ENCODE measurements at places on chromosomes 7 and 10. TPM values are rescaled to one million over a fixed set of nuclear protein-coding genes. Genes with fewer than 3 reads are reported as not detected.

The ZNF727 gene
- total RNA-seq: 12.1 TPM

DNA sequence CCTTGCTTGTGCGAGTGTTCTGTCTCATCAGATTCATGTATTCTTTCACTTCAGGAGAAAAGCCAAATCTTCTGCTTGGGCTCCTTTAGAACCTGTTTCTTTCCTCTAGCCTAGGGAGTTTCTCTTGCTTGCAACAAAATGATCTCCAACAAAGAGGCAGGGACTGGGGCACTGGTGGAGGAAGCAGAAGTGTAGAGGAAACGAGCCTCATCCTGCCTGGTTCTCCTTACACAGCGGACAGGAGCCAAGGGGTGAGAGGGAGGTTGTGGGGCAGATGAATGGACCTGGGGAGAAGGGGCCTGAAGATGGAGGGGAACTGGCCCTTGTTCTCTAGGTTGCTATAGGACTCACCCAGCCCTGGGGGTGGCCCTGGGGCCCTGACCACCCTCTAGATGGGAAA, 141.1 kb downstream of the PKD1L1 start:
- DNase-seq: no peak
- no peaks in the 10 kb centered on the region for H3K27me3 ChIP-seq
- no peak overlapping the region for H3K27ac ChIP-seq
- no peaks in the 10 kb centered on the region for H3K36me3 ChIP-seq

DNA sequence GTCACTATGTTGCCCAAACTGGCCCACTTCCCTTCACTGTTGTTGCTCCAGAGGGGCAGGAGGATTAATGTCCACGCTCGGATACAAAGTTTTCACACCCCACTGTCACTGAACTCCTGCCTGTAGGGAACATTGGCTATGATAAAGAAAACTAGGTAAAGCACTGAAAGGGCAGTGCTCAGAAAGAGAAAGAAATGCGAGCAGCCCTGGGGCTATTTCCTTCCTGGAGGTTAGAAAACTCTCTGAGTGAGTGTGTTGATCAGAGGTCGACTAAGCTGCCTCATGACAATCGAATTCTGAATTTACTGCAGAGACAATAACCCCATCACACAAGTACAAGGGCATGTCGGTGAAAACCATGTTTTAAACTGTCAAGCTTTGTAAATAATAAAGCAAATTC, 227.2 kb upstream of the PITRM1 start:
- H3K27me3 ChIP-seq: no peaks in the 10 kb centered on the region
- H3K27ac ChIP-seq: no peak overlapping the region
- H3K4me1 ChIP-seq: no peaks in the 10 kb centered on the region
- H3K4me3 ChIP-seq: no peak overlapping the region
- DNase-seq: no peak

The SLC29A3 gene
- total RNA-seq: 8.1 TPM

- peak; percentile 30 for DNase-seq
- H3K4me3 ChIP-seq: no peak overlapping the region
- no peaks in the 10 kb centered on the region for H3K27me3 ChIP-seq
- no peak overlapping the region for H3K27ac ChIP-seq
Measured at GRCh38 chr10:64574371-64574770, 1053.2 kb downstream of the REEP3 start.

GRCh38 chr7:120467676-120468075, 194.7 kb downstream of the KCND2 start:
- H3K27me3 ChIP-seq: no peaks in the 10 kb centered on the region
- no peak for DNase-seq
- H3K36me3 ChIP-seq: no peaks in the 10 kb centered on the region
- no peak overlapping the region for H3K4me3 ChIP-seq

GRCh38 chr7:8179486-8179885, 82.5 kb downstream of the ICA1 start:
- DNase-seq: no peak
- no peak overlapping the region for H3K27ac ChIP-seq
- no peaks in the 10 kb centered on the region for H3K27me3 ChIP-seq
- no peak overlapping the region for H3K4me3 ChIP-seq
- no peaks in the 10 kb centered on the region for H3K4me1 ChIP-seq
- no peaks in the 10 kb centered on the region for H3K36me3 ChIP-seq

The ATRNL1 gene
- 2.3 TPM for total RNA-seq

The GOLGA7B gene
- 0.54 TPM for total RNA-seq

DNA sequence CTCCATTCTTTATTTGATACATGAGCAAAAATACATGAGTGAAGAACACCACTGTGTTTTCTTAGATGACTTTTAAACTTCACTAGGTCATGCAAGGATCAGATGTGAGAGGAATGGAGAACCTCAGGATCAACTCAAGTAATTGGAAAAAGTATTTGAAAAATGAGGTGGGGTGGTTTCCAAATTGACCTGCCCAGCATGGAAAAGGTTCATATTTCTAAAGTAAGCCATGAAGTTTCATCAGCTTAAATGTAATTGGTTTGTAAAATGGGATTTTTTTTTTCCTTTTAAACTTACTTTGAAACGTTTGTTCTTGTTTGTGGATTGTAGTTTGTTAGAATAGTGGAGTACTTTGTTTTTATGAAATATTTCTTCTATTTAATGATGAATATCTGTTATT, 134.8 kb downstream of the MLLT10 start:
- H3K27ac ChIP-seq: no peak overlapping the region
- H3K36me3 ChIP-seq: no peaks in the 10 kb centered on the region
- no peaks in the 10 kb centered on the region for H3K27me3 ChIP-seq
- DNase-seq: no peak
- no peaks in the 10 kb centered on the region for H3K4me1 ChIP-seq

GRCh38 chr7:47153058-47153457, 428.9 kb downstream of the TNS3 start:
- DNase-seq: no peak
- peak overlapping the region; percentile 55 for H3K27ac ChIP-seq
- H3K4me3 ChIP-seq: no peak overlapping the region
- no peaks in the 10 kb centered on the region for H3K27me3 ChIP-seq
- H3K36me3 ChIP-seq: no peaks in the 10 kb centered on the region
- H3K4me1 ChIP-seq: peaks cover 21% of the 10 kb centered on the region

GRCh38 chr10:3719024-3719843, 65.8 kb downstream of the KLF6 start:
- no peak overlapping the region for H3K4me3 ChIP-seq
- DNase-seq: no peak
- peaks cover 7% of the 10 kb centered on the region for H3K4me1 ChIP-seq
- no peaks in the 10 kb centered on the region for H3K27me3 ChIP-seq
- H3K27ac ChIP-seq: no peak overlapping the region

- DNase-seq: no peak
- H3K4me3 ChIP-seq: no peak overlapping the region
- H3K27ac ChIP-seq: no peak overlapping the region
- H3K27me3 ChIP-seq: no peaks in the 10 kb centered on the region
Measured at GRCh38 chr10:8183241-8183704, 128.8 kb downstream of the GATA3 start.

- no peak overlapping the region for H3K27ac ChIP-seq
- H3K4me1 ChIP-seq: no peaks in the 10 kb centered on the region
- H3K36me3 ChIP-seq: no peaks in the 10 kb centered on the region
- H3K27me3 ChIP-seq: no peaks in the 10 kb centered on the region
- H3K4me3 ChIP-seq: no peak overlapping the region
- no peak for DNase-seq
Measured at GRCh38 chr10:103512591-103513379, 19.3 kb downstream of the NEURL1 start.

The TM9SF3 gene
- total RNA-seq: 171 TPM

All from thyroid gland (tissue), 4 donors.